EH (cell line): ENCODE measurements at places on chromosomes 5 and 9.

- peak; percentile 34 for DNase-seq
These were observed 29.6 kb upstream of the KCNMB1 start for GRCh38 chr5:170418736-170419135.

DNA sequence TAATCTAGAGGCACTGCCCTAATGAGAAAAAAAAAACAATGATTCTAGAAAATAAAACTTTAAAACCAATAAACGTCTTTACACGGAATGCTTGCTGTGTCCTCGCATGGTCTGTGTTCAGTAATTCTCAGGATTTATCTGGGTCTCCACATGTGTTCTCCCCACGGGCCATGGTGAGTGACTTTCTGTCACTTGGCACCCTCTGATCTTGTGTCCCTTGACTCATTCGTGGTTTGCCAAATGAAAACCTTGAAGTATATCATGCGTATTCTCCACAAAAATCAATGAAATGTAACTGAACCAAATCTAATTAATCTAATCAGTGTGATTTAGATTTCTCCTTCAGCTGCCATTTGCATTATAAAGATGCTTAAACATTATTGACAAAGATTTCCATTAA lies 48.0 kb downstream of the UBE2QL1 start:
- DNase-seq, result no peak

DNA sequence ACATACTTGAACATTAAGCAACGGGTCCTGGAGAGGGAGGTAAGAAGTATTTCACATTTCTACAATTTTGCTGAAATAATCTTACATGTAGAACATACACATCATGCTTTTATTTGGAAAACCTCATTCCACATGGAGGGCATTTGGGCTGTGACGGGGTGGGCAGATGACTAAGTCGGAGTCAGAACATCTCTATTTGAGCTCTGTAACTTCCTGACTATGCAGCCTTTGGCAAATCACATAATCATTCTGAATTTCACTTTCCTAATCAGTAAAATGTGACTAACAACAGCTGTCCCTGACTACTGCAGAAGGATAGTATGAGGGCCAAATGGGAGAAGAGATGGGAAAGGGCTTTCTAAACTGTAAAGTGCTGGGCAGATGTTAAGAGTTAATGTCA lies 17.1 kb upstream of the IL6ST start:
- DNase-seq, result peak; percentile 94

- no peak for DNase-seq
These were observed 14.2 kb upstream of the PPP1R2B start for GRCh38 chr5:156835905-156836304.

- no peak for DNase-seq
These were observed 167.7 kb upstream of the DMAC1 start for GRCh38 chr9:7967093-7967827.

DNA sequence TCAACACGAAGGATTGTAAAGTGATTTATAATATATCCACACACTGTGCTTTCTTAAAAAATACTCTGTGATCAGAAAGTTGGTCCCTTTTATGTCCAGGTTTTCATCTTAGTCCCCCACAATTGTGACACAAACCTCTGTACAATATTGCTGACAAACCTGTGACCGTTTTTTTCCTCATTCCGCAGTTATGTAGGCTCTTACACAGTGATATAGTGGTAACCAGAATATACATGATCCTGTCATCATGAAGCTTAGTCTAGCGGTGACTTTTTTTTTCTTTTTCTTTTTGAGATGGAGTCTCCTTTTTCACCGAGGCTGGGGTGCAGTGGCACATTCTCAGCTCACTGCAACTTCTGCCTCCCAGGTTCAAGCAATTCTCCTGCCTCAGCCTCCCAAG lies 8.7 kb downstream of the ANP32B start:
- no peak for DNase-seq
